ENCODE measurements at places on chromosomes 12 and 14.

GRCh38 chr12:52675301-52675701 is 4.9 kb downstream of the KRT1 start:
- DNase-seq, result no peak

DNA sequence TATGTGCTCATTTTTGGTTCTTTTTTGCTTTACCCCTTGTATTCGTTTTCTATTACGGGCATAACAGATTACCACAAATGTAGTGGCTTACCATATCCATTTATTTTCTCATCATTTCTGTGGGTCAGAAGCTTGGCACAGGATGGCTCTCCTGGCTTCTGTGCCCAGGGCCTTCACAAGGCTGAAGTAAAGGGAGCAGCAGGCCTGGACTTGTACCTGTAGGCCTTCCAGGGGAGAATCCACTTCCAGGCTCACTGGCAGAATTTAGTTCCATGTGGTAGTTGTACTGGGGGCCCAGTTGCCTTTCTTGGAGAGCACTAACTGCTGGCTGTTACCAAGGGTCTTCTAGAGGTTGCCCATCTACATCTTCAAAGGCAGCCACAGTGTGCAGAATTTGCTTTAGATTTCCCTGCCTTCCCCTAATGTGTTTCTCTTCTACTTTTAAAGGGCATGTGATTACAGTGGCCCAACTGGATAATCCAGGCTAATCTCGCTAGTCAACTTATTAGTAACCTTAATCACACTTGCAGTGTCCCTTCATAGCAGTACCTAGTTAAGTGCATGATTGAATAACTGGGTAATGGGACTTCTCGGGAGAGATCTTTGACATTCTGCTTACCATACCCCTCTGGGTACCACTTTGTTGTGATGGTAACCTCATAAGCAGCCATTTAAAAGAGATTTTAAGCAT is 67.0 kb downstream of the CRADD start:
- no peak for DNase-seq

GRCh38 chr14:85391892-85392291 is 138.1 kb upstream of the FLRT2 start:
- no peak for DNase-seq

DNA sequence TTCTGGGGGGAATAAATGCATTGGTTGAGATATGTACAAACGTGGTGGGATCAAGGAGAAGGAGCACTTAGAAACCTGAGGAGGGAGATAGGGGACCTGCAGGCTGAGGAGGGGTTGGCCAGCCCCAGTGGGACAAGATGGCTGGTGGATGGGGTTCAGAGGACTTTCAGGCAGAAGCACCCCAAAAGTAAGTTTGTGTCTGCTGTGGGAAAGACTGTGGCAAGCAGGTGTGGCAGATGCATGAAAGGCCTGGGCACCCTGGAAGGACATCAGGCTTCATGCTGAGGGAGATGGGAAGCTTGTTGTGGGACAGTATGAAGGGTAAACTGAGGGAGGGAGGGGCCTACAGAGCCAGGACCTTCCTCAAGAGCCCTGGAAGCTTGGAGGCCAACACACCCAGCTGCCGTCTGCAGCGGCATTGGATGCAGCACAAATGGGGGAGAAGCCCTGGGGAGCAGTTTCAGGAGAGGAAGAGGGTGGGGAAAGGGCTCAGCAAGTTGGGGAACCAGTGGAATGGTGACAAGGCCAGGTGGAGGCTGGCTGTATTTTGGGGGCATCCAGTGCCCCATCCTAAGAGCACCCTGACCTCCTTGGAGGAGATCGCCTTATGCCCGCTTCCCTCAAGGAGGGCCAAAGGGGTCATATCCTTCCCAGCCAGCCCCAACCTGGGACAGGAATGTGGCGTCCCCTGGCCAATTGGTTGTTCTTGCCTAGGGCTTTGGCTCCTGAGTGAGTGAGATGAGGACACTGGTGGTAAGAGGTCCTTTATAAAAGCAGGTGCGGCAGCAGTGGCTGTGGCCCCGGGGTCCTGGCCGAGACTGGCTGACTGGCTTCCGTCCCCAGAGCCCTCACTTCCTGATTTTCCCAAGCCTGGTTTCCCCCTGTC is 20.7 kb downstream of the NFKBIA start:
- no peak for DNase-seq

- DNase-seq, result no peak
Measured at GRCh38 chr12:81450920-81451739, 308.0 kb downstream of the PPFIA2 start.

DNA sequence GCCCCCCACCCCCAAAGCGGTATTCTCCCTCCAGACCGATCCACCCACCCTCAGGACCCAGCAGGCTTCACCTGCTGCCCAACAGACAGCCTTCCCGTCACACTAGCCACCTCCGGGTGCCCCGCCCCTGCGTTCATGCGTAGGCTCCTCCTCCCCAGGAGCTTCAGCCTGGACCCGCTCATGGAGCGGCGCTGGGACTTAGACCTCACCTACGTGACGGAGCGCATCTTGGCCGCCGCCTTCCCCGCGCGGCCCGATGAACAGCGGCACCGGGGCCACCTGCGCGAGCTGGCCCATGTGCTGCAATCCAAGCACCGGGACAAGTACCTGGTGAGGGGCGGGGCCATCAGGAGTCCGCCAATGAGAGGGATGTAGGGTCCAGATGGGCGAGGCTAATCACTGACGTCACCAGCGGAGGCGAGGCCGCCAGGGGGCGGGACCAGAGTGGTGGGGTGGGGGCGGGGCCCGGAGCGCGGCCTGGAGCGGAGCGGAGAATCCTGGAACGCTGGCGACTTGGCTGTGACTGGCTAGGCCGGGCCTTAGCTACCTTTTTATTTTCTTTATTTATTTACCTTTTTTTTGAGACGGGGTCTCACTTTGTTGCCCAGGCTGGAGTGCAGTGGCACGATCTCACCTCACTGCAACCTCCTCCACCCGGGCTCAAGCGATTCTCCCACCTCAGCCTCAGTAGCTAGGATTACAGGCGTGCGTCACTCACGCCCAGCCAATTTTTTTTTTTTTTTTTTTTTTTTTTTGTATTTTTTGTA is 4.4 kb downstream of the TNS2 start:
- peak; percentile 95 for DNase-seq

GRCh38 chr12:42935756-42936155 is 346.2 kb upstream of the PRICKLE1 start:
- no peak for DNase-seq

DNA sequence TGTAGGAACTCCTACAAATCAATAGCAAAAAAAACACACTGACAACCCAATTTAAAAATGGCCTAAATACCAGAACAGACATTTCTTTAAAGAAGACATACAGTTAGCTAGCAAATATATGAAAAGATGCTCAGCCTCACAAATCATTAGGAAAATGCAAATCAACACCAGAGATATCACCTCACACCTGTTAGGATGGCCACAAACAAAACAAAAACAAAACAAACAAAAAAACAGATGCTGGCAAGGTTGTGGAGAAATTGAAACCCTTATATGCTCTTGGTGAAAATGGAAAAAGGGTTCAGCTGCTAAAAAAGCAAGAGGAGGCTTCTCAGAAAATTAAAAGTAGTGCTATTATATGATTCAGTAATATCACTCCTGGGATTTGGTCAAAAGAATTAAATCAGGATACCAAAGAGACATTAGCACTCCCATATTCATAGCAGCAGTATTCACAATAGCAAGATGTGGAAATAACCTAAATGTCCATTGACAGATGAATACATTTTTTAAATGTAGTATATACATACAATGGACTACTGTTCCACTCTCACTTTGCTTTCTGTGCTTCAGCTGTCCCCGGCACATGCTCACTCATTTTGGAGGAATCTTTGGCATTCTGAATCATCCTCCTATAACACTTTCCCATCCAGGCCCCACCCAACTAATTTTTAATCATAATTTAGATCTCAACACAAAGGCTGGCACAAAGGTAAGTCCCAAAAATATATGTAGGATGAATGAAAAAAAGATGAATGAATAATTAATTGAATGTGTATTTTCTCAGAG is 99.1 kb downstream of the SYT1 start:
- no peak for DNase-seq

DNA sequence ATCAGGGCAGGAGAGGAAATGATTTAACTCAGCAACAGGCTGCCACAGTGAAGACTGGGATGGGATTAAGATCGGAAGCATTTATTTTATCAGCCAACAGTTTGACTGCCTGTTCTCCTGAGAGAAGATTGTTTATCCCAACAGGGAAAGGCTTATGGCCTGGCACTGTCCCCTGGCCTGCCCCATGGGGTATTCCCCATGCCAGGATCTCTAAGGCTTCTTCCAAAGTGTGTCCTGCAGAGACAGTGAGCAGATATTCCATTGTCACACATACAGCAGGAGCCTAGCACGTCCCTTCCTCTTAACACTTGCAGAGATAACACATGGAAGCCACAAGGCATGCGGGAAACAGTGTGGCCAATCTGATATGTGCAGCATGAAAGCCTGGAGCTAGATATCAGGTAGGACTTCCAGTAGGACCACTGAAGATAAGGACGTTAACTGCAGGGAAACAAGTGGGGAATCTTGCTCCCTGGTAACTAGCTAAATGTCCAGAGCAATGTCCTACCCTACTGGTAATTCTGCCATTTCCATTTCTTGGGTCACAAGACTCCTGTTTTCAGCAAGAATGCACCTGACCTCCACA is 48.2 kb downstream of the IQSEC3 start:
- no peak for DNase-seq

- DNase-seq, result no peak
Measured at GRCh38 chr14:79465651-79466050, 745.7 kb downstream of the DIO2 start.

DNA sequence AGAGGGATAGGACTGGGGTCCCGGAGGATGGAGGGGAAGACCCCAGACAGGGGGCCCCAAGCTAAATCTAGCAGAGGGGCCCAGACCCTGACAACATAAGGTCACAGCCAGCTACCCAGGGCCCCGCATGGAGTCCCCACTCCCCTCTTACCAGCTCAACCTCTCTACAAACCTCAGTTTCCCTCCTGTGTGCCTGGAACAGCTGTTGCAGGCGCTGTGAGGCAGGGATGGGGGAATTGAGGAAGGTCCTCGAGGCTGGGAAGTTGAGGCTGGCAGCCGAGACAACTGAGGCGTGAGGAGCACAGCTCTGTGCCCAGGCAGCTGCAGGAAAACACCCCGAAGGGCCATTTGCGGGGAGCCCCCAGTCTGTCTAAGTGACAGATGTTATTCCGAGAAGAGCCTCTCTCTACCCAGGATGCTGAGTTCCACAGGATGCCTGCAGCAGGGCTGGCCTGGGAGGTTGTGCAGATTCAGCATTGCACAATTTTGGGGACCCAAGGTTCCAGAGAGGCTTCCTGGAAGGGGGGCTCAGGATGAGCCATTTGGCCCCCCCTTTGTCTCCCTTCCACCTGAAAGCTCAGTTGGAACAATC is 42.7 kb upstream of the NCOR2 start:
- no peak for DNase-seq

GRCh38 chr14:95564060-95564459 is 29.2 kb downstream of the GLRX5 start:
- DNase-seq, result peak; percentile 66

GRCh38 chr14:77183896-77184295 is 2.3 kb downstream of the TMEM63C start:
- no peak for DNase-seq

- peak; percentile 87 for DNase-seq
Measured at GRCh38 chr14:103730490-103731035, 15.0 kb downstream of the ZFYVE21 start.

DNA sequence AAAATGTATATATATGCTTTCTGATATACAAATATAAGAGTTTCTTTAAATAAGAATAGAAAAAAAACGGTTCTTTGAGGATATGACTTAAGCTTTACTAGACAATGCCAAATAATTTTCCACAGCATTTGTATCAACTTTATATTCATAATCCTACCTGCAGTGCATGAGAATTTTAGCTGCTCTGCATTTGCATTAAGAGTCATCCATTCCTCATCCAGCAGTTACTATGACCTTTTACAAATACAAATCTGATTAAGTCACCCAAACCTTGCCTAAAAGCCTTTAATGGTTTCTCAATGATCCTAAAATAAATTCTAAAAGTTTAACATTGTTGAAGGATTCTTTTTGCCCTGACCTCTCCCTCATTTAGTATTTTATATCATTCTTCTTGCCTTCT is 116.5 kb downstream of the MGAT4C start:
- DNase-seq, result no peak

DNA sequence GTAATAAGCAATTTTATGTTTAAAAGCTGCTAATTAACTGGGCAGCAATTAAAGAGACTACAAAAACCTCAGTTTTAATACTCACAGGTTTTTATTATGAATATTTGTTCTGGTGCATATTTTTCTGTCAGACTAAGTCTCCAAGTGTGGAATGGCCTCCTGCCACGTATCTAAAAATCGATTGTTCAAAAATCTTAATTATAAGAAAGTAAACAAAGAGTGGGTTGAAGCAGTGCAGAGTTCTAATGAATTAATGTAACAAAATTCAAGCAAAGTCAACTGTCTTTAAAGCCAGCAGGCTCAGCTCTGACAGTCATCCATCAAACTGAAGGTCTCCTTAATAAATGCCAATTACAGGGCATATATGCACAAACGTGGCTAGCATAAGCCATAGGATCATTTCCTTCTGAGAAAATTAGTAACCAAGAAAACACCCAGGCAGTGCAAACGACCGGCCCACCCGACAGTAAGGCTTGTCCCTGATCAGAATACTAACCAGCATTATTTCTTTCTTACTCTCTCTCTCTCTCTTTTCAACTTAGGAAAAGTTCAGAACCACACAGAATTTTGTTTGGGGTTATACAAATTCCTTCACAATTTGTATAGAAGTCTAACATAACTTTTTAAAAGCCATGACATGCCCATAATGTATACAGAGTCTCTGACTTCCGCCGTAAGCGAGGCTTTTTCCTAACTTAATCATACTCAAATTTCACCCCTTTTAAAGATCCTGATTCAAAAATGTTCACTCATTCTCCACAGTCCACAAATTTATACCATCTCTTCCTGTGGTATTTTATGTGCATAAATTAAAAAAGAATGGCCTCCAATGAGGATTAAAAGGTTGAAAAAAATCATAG is 83.8 kb downstream of the SLC25A21 start:
- DNase-seq, result no peak

DNA sequence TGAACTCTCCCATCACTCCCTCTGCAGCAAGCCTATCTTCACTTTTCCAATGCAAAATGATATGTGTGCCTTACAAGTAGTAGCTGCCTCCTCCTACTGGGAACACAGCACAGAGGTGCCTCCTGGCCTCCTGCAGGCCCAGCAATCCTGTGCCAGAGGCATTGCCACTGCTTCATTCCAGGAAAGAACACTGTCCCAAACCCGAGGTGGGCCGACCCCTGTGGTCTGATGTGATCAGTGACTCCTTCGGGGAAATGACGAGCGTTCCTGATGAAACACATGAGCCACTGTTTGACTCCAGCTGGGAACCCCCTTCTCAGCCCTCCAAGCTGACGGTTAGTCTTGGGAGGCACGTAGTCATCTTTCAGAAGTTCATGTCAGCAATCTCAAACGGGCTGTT is 19.5 kb downstream of the PSMC1 start:
- DNase-seq, result no peak

- no peak for DNase-seq
Measured at GRCh38 chr12:104684884-104685283, 228.1 kb downstream of the CHST11 start.

DNA sequence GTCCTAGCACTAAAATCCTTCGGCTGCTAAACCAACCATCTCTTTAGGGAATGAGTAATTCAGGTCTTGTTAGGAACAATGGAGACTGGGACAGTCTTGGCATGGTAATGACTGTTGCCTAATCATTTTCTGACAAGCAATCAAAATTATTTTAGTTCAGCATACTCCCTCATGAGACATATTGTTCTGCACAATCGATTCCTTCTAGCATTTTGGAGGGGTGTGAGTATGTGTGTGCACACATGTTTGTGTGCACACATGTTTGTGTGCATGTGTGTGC is 2.1 kb upstream of the KRT1 start:
- DNase-seq, result no peak

GRCh38 chr12:591167-592023 is 71.8 kb downstream of the NINJ2 start:
- DNase-seq, result peak; percentile 97

GRCh38 chr12:11861155-11861863 is 209.4 kb upstream of the BCL2L14 start:
- no peak for DNase-seq

Measured in heart left ventricle (tissue), 16 donors.